ENCODE measurements at places on chromosomes 3 and 15.

DNA sequence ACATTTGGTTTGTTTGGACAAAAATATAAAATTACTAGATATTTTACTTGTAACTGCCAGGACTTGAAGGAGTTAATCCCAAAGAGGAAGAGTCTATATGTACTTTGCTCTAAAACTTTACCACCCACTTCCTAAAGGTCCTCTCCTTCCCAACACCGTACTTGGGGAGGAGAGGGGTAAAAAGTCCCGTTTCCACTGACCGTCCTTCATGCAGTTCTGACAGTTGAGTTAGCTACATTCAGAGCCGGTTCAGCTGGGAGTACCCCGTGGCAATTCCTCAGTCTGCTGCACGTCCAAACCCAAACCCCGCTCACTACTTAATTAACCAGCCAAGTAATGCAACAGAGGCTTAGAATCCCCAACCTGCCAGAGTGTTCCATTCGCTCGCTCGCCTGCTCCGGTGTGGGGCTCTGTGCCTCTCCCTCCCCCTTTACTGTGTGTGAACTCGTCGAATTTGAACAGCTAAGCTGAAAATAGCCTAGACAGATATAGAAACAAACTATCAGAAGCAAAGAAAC, 519.7 kb downstream of the FOXP1 start:
- DNase-seq: peak; percentile 43

GRCh38 chr15:59691194-59691805, 2.2 kb upstream of the BNIP2 start:
- DNase-seq: peak; percentile 49

- no peak for DNase-seq
Observed at GRCh38 chr3:150681057-150681456, 22.7 kb downstream of the ERICH6 start.

DNA sequence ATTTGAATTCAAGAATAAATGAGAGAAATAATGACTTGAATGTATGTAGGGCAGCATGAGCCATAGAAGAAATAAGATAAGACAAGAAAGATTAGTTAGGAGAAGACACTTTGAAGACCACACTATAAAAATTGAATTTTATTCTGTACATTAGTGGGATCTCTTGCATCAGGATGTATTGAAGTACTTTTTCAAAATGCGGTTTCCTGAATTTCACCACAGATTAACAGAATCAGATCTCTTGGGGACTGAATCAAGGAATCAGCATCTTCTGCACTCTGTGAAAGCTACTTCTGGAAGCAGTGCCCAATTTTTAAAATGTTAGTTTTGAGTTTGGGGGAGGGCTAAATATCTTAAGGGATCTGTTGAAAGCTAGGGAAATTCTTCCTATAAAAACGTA, 763.9 kb upstream of the GOLIM4 start:
- no peak for DNase-seq

DNA sequence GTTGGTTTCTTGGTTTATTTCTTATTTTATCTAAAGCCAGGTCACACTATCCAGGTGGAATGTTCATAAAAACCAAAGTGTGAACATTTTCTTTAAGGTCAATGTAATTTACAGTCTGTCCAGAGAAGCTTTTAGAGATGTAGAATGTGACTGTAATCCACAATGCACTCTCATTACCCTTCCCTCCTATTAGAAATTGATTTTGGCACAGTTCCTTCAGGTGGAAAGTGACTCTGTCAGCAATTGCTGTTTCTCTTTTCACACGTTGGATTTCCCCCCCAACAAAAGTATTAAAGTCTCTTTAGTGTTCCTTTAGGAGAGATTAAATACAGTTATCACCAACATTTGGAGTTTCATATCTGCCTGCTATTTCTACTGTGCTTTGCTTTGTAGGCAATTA, 31.6 kb upstream of the COPB2 start:
- no peak for DNase-seq

- no peak for DNase-seq
Observed at GRCh38 chr15:29687204-29687815, 135.0 kb downstream of the TJP1 start.

DNA sequence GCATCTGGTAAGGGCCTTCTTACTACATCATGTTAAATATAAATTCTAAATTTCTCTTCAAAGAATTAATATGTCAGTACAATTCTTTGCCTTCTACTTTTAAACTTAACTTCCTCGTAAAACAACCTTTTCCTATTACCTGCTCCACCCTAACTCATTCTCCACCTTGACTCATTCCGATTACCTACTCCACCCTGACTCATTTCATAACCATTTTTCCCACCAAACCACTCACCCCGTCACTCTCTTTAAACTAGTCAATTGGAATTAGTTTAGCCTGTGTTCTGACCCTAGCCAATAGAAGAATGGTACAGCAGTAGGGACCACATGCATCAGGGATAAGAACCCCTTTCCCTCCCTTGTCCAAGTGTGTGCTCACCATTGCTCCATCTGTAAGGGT, 65.6 kb downstream of the PLSCR2 start:
- DNase-seq: no peak

GRCh38 chr15:37130356-37130755, 30.0 kb upstream of the MEIS2 start:
- no peak for DNase-seq

- DNase-seq: no peak
Observed at GRCh38 chr15:67855842-67856241, 16.0 kb upstream of the RNU6-1 start.

DNA sequence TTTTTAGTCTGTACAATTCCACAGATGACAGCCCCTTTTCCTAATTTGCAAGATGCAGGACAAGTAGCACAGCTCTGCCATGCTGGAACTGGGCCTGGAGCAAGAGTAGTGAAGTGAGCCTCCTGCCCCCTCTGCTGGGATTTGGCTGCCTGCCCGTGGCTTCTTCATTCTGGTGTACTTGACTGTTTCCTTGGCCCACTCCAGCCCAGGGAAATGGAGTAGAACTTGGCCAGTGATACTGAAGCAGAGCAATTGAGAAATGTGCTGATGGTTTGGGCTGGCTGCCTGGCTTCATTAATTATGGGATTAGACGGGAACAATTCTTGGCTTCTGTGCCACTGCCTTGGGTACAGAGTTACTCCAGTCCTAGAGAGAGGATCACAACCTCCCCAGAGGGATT, 2.8 kb downstream of the GPD1L start:
- DNase-seq: peak; percentile 45

DNA sequence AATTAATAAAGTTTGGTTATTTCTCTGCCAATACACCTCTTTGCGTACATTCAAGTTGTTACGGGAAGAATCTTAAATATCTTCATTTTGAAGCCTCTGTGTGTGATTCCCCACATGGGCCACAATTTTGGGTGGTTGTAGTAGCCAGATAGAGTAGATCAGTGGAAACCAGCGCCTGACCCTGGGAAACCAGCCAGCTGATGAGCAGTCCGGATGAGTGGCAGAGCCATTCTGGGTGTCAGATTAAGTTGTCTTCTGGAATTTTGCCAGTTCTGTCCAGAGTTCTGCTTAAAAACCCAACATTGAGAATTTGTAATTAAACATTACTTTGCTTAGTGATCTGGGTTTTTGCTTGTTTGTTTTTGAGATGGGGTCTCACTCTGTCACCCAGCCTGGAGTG, 49.7 kb downstream of the MRPS25 start:
- DNase-seq: no peak

DNA sequence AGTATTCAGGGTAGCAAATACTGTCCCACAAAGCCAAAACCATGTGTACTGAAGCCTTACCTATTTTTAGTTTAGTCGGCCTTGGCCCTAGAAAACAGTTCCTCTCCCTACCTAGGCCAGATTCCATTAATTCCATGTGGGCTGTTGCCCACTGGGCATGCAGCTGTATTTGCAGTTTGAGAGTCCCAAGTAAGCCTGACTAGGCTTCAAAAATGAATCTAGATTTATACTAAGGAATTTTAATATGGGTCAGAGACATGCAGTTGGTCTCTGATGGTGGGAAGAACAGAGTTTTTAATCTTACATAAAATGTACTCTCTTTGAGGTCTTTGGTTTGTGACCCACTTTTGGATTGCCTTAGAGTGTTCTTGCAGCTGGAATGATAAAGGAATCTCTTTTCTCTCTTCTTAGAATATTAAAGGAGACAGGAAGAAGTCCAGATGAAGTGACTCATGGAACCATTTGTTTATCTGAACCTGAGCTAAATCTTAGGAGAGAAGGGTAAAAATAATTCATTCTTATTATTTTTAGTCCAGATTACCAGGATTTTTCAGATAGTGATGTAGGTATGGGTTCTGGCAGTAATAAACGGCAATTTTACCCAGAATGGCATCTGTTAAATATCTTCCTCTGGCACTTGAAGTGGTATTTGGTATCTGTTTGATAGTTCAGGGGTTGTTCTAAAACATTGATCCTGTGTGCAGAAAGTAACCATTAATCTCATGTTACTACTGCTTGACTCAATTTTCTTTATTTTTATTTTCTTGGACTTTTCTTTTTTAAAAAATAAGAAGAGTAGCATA, 33.8 kb downstream of the GLCE start:
- DNase-seq: peak; percentile 51

GRCh38 chr3:149571381-149571780, 86.4 kb downstream of the WWTR1 start:
- no peak for DNase-seq

DNA sequence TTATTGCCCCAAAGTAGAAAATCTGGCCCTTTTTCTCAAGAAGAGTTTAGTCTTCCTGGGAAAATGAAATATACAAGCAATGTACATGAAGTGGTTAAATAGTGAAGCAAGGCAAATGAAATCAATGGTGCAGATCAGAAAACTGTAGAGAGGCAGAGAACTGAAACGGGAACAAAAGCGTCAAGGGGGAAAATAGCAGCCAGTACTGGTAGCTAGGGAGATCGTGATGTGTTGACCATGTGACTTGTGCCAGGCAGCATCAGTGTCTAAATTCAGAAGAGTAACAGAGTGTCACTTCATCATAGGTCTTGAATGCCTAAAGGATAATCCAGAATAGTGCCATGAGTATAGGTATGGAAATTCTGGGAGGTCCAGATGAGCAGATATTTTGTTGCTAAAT, 163.1 kb downstream of the CHL1 start:
- no peak for DNase-seq

- DNase-seq: no peak
Observed at GRCh38 chr3:178182337-178182779, 353.9 kb upstream of the KCNMB2 start.

DNA sequence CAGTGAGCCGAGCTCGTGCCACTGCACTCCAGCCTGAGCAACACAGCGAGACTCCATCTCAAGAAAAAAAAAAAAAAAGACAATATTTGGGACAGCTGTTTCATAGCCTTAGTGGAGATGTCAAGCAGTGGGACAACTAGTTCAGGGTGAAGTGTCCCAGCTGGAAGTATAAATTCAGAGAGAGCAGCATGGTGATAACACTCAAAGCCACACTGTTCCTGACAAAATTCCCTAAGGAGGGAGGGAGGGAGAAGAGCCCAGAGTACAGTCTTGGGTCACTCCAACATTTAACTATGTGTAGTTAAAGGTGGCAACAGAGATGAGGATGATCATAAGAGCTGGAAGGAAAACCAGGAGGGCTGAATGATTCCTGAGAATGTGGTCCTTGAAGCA, 21.1 kb upstream of the IP6K2 start:
- no peak for DNase-seq

GRCh38 chr15:90099868-90100831, 2.1 kb downstream of the IDH2 start:
- peak; percentile 48 for DNase-seq

GRCh38 chr3:99023590-99024192, 122.2 kb upstream of the DCBLD2 start:
- DNase-seq: peak; percentile 53

- DNase-seq: no peak
Observed at GRCh38 chr15:91857772-91858171, 4.3 kb downstream of the SLCO3A1 start.

- no peak for DNase-seq
Observed at GRCh38 chr3:11850003-11850402, 3.3 kb upstream of the TAMM41 start.

- no peak for DNase-seq
Observed at GRCh38 chr3:25400587-25400986, 27.5 kb upstream of the RARB start.

- no peak for DNase-seq
Observed at GRCh38 chr15:60635507-60636352, 156.8 kb upstream of the ICE2 start.

DNA sequence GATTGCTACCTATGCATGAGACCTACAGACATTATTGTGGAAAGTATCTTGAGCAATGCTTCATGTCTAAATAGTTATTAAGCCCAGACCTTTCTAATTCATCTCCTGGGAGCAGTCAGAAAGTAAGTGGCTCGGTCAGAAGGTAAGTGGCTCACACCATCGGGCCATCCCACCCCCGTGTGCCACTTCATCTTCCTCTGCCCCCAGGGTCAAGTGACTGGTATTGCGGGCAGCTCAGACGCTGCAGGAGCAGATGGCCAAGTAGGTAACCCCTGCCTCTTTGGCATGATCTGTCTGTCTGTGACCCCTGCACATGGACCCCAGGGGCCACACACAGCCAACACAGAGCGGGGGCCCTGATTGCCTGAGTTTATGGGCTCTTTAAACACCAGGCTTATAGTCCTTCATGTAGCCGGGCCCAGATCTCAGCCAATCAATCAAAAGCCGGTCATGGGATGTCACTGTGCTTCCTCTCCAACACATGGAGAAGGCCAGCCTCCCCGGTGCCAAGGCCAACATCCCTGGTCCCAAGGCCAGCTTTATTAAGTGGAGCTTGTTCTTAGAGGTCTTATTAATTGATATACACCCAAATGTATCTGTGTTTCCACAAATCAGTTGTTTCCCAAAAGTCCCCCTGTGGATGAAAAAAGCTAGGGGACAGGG, 42.9 kb downstream of the LARP6 start:
- DNase-seq: no peak

- peak; percentile 54 for DNase-seq
Observed at GRCh38 chr3:16290007-16290826, 25.2 kb downstream of the OXNAD1 start.

DNA sequence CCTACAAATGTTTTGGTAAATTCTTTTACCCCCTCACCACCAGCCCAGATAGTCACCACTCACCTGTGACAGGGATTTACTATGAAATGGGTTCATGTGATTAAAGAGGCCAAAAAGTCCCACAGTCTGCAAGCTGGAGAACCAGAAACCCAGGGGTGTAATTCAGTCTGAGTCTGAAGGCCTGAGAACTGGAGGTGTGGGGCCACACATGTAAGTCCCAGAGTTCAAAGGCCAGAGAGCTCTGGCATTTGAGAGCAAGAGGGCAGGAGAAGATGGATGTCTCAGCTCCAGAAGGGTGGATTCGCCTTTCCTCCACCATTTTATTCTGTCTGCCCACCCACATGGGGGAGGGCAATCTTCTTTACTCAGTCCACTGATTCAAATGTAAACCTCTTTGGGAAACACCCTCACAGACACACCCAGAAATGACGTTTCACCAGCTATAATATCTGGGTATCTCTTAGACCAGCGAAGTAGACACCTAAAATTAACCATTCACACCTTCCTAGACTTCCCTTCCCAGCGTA, 11.9 kb downstream of the RTP3 start:
- no peak for DNase-seq

DNA sequence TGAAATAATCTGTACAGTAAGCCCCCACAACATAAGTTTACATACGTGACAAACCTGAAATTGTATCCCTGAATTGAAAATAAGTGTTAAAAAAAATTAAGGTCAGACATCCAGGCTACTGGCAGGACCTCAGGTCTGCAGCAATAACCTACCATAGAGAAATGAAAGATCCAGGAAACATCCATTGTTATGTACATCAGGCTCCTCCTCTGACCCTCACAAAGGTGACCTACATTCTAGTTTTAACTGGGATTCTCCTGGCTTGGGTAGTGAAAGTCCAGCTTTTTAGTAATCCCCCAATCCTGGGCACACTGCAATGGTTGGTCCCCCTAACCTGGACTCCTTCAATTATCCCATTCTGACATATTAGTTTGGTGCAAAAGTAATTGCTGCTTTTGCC, 749.6 kb upstream of the LMCD1 start:
- no peak for DNase-seq

- DNase-seq: no peak
Observed at GRCh38 chr15:48384616-48385015, 53.4 kb downstream of the DUT start.
